ENCODE measurements at places on chromosomes 6 and 20. TPM values are rescaled to one million over a fixed set of nuclear protein-coding genes. Genes with fewer than 3 reads are reported as not detected.

The HUS1B gene
- 2.4 TPM for total RNA-seq

The C6orf132 gene
- 0.29 TPM for total RNA-seq

The HLA-DOB gene
- total RNA-seq: 4.2 TPM

The KHDC1L gene
- not detected for total RNA-seq

The OXT gene
- not detected for total RNA-seq

The MEP1A gene
- total RNA-seq: not detected

The MICB gene
- 25.8 TPM for total RNA-seq

The DLK2 gene
- total RNA-seq: 1.3 TPM

The GRIK2 gene
- 0.13 TPM for total RNA-seq

The SLC4A11 gene
- 2.0 TPM for total RNA-seq

The ESF1 gene
- 21.7 TPM for total RNA-seq

GRCh38 chr20:62358171-62359042 lies 8.7 kb downstream of the LAMA5 start:
- no peak for ATAC-seq

GRCh38 chr6:35139924-35140638 lies 1.1 kb downstream of the TCP11 start:
- ATAC-seq: peak; percentile 26

DNA sequence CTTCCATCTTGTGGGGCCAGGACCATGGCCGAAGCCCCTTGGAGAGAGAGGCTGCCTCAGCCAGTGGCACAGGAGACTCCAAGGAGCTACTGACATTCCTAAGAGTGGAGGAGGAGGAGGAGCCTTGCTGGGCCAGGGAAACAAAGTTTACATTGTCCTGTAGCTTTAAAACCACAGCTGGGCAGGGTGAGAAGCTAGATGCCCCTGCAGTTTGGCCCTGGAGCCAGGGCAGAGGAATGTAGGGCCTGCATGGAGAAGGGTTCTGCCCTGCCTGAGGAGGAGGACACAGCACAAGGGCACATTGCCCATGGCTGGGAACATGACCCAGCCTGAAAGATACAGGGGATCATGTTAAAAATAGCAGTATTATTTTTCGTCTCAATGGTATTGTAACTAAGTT lies 37.4 kb downstream of the PLCG1 start:
- no peak for ATAC-seq

- ATAC-seq: no peak
Observed at GRCh38 chr6:114432400-114432799, 89.6 kb upstream of the HS3ST5 start.

DNA sequence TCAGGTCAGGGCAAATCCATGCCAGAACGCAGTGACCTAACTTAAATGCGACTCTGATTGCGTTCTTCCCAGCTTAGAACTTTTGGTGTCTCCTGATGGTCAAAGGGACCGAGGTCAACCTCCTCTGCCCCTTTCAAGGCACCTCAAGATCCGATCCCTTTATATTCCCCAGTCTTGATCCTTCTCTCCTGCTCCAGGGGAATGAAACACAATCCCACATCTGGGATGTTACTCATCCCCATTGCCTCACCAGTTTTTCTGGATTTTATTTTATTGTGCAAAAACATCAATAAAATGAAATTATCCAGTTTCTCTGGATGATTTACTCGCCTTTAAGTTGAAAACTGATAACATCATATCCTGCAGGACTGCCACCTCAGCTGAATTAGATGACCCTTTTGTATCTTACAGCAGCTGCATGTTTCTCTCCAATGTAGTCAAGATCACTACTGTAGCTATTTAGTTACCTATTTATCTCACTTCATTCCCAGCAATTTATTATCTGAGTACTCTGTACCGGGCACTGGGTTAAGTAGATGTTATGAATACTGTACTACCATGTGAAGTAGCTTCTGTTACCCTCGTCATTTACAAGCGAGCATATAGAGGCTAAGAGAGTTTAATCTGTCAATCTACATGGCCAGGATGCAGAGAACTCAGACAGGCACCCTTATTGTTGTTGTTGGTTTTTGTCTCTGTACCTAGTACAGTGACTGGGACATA lies 44.0 kb downstream of the IRAK1BP1 start:
- ATAC-seq: no peak

DNA sequence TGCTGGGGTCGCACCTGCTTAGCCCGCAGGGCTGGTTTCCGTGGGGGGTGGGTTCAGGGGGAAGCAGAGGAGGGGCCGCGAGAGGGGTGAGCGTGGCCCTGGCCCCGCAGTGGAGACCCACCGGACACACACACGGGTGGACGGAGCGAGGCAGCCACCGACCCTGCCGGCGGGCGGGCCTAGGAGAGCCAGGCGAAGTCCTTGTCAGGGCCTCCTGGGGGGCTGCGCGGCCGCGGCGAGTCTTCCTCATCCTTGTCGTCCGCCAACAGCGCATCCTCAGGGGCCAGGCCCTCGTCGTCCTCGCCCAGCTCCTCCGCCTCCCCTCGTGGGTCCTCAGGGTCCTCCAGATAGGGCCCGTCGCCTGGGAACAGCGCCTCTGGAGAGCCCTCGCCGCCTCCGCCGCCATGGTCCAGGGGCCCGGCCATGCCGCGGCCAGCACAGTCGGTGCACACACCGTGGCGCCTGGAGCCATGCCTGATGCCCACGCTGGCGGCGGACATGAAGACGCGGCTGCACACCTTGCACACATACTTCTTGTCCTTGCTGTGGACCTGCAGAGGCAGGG lies 7.3 kb downstream of the SLC2A4RG start:
- ATAC-seq: no peak

DNA sequence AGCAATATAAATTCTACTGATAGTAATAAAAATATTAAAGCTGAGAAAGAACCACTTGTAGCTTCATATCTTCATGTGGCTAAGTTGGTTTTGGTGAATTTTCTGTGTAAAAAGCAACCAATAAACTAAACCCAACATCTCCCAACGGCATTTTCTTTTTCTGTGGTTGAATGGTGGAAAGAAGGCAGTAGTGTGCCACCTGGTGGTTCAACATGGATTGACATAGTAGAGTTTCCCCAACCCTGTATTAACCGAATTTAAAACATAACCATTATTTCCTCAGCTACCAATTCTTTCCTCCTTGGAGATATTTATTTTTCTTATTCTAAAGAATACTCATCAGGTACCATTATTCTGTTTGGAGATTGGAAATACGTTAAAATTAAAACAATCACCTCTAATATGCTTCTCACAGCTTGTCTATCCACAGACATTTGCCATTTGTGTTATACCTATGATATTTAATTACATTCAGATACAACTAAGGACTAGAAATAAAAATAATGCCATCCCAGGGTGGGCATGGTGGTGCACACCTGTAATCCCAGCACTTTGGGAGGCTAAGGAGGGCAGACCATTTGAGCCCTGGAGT lies 117.1 kb upstream of the EEF1E1 start:
- ATAC-seq: peak; percentile 58

DNA sequence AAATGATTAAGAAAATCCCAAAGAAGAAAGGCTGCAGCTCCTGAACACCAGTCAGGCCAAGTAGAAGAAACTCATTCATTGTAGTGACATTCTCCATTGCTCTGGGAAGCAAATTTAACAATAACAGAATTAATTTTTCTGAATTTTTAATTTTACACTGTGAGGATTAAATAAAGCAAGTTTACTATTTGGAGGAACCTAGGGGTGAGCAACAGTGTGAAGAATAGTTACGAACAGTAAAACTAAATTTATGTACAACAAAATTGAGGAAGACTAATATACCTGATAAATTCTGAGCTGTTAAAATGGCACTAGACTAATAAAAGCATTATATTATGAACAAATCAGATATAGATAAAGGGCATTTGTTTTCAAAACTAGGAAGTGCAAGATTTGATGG lies at the start of gene OR12D3:
TSS of gene OR12D3 (minus strand) at position 101 of the 400 bp plus-strand sequence. CDS start at position 97, 4 bp downstream.
- no peak for ATAC-seq

DNA sequence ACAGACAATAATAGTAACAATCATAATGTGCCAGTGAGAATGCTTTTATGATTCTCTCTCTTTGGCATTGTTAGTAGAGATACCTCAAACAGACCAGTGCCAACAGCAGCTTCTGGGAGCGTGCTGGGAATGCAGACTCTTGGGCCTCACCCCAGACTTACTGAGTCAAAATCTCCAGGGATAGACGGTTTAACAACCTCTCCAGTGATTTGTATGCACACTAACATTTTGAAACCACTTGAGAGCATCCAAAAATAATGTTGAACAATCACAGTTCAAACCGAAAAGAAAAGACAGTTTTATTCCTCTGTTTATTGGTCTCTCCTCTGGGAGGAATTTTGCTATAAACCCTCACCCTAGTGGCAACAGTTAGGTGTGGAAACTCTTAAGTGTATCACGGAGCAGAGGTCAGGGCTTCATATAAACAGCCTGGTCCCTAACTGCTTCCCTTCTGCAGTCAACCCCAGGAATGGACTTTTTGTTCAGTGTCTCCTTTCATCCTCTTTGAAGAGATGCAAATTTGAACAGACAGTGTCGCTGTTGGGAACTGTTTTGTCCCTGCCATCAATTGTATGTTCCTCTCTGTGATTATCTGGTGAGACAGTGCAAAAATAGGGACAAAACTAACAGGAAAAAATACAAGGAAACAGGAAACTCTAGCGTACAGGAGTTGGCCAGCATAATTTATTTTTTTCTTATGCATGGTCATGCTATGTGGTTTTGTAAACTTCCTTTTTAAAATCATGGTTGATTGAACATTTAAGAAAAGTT lies 162.4 kb upstream of the BTBD3 start:
- no peak for ATAC-seq

DNA sequence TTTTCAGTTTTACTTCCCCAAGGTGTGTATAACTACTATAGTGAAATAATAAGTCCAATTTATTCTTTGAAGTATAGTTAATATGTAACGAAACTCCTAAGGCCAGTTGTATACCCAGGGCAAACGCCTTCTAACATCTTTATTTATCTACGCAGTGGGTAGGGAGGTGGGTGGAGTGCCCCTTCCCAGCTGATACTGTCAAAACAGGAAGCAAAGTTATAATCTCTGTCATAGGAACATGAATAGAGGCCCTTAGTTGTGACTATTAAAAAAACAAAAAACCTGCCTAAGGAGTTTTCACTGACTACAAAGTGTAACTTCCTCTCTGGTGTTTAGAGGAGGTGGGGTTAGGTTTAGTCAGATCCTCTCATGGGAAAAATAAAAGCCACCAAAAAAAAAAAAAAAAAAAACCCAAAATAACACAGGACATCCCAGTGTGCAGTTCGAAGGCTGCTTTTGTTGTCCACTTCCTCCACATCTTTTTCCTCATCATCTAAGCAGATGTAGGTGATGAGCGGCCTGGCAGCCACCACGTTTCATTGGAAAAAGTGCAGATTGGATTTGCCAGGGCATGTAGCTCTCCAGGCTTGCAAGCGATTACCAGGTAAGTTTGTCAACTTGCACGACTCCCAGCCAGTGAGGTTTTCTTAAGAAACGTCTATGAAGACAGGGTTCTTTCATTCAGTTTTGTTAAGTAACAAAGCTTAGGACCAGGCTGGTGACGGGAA lies 58.7 kb downstream of the UTRN start:
- ATAC-seq: peak; percentile 66

- ATAC-seq: no peak
Observed at GRCh38 chr20:32606107-32606506, 21.0 kb upstream of the NOL4L start.

- no peak for ATAC-seq
Observed at GRCh38 chr6:109498052-109498451, 15.0 kb upstream of the ZBTB24 start.

DNA sequence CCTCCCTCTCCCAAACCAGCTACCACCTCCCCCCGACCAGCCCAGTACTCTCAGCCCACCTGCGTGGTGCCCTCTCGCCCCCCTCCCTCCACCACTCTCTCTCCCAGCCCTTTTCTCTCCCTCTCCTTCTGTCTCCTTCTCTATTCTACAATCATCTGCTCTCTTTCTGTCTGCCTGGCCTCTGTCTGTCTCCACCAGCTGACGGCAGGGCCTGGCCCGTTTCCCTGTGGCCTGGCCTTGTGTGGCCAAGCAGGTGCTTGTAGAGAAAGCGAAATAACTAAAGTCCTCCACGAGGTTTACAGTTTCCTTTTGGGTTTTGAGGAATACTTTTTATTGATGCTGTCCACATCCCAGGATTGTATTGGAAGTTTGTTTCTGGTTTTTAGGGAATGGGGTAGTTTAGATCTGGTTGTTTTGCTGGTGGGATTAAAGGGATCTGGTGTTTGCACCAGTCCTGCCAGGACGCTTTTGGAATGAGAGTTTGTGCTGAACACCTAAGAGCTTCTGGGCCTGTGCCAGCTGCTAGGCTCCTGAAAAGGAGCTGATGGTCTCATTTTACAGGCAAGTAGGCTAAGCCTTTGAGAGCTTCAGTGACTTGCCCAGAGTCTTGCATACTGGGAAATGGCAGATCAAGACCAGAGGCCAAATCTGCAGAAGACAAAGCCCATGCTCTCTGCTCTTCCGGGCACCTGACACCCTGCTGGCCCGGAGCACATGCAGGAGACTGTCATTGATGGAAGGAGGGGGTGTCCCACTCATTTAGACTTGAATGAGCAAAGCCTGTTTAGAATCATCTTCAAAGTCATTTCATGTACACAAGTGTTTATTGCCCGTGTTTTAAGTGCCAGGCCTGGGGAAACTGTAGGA lies 161.7 kb downstream of the SYCP2 start:
- no peak for ATAC-seq

GRCh38 chr20:25077610-25078169 lies 4.3 kb downstream of the VSX1 start:
- ATAC-seq: peak; percentile 29

DNA sequence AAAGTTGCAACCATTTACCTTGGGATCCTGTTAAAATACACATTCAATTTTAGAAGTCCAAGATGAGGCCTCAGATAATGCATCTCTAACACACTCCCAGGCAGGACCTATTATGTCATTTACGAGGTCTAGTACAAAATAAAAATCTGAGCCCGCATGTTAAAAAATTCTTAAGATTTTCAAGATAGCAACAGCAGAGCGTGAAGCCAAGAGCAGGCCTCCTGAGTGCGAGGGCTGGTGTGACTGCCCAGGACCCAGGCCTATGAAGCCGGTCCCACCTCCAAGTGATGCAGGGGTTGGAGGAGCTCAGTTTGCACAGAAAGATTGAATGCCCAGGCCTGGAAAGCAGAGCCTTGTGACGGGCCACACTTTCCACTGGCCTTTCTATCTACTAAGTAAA lies 211.1 kb upstream of the KCNQ5 start:
- ATAC-seq: no peak

- peak; percentile 49 for ATAC-seq
Observed at GRCh38 chr6:158868890-158869825, 50.0 kb upstream of the EZR start.

- no peak for ATAC-seq
Observed at GRCh38 chr6:6661684-6662083, 73.2 kb downstream of the LY86 start.

GRCh38 chr20:41390889-41391288 lies 24.3 kb upstream of the EMILIN3 start:
- no peak for ATAC-seq

GRCh38 chr6:143348531-143348930 lies 102.0 kb downstream of the ADAT2 start:
- ATAC-seq: no peak

GRCh38 chr6:100664274-100665040 lies 199.7 kb upstream of the SIM1 start:
- ATAC-seq: no peak

- no peak for ATAC-seq
Observed at GRCh38 chr6:33069021-33069738, 4.3 kb downstream of the HLA-DPA1 start.

Measured in activated T-helper 17 cell treated with anti-CD3 and anti-CD28 coated beads, Interleukin-2, amount 50 U/mL, for 72 hours (primary cell).